ENCODE measurements at places on chromosomes 5 and 9.

DNA sequence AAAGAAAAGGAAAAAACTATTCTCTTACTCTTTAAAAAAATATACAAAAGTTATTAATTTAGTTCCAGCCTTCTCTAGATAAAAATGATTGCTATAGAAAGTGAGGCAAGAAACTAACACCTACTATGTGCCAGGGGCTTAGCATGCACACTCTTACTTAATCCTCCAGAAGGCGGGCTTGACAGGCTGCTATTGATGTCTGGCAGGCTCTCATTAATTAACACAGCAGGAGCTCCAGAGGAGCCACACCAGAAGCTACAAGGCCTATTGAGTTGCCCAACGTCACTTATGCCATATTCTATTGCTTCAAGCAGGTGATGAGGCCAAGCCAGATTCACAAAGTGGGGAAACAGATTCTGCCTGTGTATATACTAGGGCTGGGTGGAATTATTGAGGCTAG, 54.6 kb upstream of the CLINT1 start:
- DNase-seq: no peak

- DNase-seq: no peak
Observed at GRCh38 chr5:14174230-14174636, 31.1 kb downstream of the TRIO start.

DNA sequence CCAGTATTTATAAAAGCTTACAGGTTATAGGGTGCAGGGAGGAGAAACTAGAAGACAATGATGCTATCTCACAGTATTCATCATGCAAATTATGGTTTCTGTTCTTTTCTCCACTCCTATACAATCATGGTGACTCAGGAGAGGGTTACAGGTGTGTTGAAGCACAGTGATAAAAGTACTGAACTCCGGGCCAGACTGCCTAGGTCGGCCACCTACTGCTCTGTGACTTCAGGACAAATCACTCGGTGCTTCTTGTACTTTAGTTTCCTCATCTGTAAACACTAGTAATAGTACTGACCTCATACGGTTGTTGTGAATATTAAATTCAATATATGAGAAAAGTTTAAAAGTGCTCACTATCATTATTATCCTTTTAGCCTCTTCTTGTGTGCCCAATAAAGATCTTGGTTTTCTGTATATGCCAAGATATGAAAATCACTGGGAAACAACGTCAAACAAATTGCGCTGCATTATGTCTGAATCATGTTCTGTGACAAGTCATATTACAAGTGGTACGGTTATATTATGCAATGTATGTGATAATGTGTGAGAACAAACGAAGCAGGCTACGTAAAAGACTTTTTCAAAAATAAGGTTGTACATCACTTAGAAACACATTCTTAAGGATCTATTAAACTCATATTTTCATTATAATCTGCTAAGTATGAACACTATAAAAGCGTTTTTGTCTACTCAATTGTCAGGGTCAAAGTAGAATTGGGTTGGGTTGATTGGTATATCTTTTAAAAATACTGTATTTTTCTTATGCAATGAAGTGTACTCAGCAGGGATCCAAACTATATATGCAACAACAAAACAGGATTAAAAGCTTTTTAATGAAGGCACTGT, 153.3 kb downstream of the EFNA5 start:
- no peak for DNase-seq

- no peak for DNase-seq
Observed at GRCh38 chr5:50302815-50303490, 138.1 kb downstream of the EMB start.

Measured in urinary bladder (tissue), 4 donors.